Brain microvascular endothelial cell (primary cell): ENCODE measurements at places on chromosomes 5 and 9.

GRCh38 chr5:175688352-175689146, 30.7 kb downstream of the HRH2 start:
- DNase-seq: no peak

DNA sequence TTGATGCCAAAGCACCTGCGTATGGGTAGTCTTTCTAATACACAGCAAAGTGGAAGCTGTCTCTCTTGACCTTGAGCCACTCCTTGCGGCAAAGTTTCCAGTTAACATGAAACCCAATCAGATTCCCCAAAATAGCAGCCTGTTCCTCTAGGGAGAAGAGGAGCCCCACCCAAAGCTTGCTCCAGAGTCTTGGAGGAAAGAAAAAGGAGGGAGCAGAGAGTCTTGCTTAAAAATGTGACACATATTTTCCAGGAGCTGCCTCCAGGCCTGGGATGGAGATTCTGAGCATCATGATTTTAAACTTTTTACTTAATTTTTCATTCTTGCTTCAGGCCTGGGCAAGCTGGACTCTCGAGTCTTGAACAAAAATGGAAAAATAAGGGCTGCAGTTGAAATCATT, 223.5 kb upstream of the TNC start:
- no peak for DNase-seq

- DNase-seq: peak; percentile 56
These were observed 59.3 kb downstream of the DIAPH1 start for GRCh38 chr5:141559461-141559860.

DNA sequence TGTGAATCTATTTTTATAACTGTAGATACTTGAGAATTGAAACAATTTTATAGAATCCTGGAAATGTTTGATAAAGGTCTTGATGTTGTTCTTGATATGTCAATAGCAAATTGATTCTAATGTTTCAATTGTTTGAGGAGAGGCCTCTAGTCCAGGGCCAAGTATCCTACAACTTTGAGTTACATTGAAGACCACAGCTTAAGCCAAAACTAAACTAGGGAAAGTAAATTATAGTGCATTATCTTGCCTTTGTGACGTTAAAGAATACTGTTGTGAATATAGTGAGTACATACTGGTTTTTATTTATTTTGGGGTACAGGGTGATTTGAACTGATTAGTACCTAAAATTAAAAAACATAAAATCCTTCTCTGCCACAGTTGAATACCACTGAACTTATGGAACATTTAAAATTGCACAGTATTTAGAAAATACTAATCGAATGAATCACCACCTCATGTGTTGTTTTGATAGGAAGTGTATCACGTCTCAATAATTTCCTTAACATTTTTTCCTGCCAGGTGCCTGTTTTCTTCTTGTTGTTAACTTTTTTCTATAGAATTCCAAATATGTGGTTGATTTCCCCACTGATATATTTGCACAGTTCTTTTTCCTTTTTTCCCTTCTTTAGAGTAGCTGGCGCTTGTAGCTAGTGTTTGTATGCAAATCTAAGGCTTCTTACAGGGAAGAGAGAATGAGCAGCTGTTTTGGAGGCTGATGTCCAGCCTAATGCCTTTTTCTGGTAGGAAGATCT, 12.5 kb downstream of the ARHGEF28 start:
- peak; percentile 59 for DNase-seq

GRCh38 chr9:98994172-98995058, 50.7 kb downstream of the COL15A1 start:
- DNase-seq: no peak

DNA sequence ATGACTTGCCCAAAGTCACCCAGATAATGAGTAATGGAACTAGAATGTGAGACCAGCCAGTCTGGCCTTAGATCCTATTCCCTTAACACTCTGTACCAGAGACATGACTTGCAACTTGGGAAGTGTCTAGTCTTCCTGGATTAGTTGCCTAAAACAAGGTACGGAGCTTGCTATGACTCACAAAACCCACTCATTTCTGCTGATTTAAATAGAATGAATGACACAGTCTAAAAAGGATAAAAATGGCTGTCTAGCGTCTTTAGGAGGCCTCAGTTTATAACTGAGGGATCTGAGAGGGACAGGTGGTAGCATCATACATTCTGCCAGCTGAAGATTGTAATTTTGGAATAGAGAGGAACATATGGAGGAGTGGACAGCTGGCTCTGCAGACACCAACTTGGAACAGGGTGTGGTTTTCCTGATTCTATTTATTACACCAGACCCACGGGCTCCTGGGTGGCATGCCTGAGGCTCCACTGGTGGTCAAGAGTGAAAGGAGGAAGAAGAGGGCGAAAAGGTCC, 62.7 kb downstream of the ABLIM3 start:
- peak; percentile 47 for DNase-seq

DNA sequence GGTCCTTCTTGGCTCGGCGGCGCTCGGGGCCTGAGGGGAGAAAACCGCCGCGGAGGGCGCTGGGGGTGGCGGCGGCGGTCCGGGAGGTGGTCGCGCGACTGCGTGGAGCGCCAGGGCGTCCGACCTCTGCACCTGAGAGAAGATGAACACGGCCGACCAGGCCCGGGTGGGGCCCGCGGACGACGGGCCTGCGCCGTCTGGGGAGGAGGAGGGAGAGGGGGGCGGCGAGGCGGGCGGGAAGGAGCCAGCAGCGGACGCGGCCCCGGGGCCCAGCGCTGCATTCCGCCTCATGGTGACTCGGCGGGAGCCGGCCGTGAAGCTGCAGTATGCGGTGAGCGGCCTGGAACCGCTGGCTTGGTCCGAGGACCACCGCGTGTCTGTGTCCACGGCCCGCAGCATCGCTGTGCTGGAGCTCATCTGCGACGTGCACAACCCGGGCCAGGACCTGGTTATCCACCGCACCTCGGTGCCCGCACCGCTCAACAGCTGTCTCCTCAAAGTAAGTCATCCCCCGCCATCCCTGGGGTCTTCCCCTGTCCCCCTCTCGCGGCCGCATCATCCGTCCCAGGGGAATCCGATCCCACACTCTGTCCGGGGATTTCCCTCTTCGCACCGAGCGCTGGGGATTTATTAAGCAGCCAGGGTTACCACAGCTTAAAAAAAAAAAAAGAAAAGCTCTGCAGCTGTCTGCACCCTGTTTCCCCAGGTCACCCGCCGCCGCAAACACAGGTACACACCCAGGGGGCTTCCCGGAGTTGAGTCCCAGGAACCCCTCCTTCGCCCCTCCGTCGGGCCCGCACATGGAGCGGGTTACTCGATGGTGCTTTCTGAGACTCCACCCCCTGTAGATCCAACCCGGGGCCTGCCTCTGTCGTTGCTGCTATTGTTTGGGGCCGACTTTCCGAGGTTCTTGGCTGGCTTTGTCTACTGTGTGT, at the start of gene GTF3C4:
TSS of gene GTF3C4 (plus strand) at position 8 of the 935 bp plus-strand sequence. CDS start at position 143, 135 bp downstream.
- peak; percentile 14 for DNase-seq

DNA sequence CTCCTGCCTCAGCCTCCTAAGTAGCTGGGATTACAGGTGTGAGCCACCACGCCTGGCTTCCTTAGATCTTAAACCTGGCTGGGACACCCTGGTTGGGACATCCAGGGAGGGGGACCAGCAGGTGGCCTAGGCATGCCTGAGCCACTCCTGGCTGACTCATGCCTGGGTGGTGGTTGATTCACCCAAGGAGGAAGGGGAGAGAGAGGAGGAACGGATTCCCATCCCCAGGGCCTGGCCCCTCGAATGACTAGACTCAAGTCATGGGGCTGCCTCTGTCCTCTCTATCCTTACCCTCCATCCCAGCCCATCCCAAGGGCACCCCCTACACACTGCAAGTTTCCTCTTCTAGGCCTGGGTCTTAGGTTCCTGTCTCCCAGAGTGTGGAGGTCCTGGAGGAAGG, 12.7 kb downstream of the EEIG1 start:
- DNase-seq: no peak

DNA sequence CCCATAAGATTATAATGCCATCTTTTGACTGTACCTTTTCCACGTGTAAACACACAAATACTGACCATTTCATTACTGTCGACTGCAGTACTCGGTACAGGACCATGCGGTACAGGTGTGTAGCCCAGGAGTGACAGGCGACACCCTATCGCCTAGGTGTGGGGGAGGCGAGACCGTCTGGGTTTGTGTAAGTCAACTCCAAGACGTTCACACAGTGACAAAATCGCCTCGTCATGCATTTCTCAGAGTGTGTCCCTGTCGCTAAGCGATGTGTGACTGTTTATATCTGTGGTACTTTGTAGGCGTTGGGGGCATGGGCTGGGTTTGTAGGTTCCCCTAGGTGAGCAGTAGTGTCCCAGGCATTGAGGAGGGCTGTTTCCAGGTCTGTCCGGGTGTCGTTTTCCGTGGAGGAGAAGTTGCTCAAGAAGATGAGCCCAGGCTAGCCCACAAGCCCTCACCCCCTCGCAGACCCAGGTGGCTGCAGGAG, 20.3 kb downstream of the NEK6 start:
- DNase-seq: no peak

DNA sequence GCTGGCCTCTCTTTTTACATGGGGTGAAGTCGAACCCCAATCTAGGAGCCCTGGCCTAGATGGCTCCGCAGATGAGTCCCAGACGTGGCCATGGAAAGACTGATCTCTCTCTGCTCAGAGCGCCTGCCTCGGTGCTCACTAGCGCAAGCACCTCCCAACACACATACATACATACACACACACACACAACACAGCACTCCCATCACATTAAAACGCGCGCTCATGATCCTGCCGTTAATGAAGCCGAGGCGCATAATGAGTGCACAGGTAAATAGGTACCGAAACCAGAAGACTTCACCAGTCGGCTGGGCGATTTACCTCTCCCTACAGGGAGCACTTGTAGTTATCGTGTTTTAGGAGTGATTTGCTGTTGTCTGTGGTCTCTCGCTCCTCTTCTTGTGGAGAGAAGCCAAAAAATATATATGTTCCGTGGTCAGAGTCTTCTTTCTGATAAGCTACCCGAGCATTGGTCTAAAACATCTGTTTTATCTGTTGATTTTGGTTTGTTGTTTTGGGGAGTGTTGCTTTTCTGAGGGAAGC, 207.7 kb downstream of the MEF2C start:
- no peak for DNase-seq

- peak; percentile 97 for DNase-seq
These were observed 6.5 kb downstream of the GLIS3 start for GRCh38 chr9:4293293-4293941.

GRCh38 chr9:98654247-98654646, 54.5 kb downstream of the GABBR2 start:
- no peak for DNase-seq

DNA sequence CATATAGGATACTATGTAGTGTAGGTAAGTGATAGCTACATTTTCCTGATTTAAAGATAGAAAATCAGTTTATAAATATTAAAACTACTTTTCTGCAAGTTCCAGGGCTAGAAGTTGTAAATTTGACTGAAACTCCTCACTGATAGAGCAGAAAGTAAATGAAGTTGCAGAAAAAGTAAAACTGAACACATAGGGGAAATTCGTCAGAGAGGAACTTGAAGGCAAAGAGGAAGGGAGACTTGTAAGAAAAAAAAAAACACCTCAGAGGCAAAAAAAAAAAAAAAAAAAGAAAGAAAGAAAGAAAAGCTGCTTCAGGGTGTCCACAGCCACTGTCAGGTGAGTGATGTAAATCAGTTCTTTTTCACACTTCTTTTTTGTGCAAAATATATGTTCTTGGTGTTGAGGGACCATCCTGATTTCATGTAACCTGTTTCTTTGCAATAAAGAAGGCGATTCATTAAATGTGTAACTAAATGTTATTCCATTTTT, 336.2 kb upstream of the ZNF462 start:
- DNase-seq: no peak

DNA sequence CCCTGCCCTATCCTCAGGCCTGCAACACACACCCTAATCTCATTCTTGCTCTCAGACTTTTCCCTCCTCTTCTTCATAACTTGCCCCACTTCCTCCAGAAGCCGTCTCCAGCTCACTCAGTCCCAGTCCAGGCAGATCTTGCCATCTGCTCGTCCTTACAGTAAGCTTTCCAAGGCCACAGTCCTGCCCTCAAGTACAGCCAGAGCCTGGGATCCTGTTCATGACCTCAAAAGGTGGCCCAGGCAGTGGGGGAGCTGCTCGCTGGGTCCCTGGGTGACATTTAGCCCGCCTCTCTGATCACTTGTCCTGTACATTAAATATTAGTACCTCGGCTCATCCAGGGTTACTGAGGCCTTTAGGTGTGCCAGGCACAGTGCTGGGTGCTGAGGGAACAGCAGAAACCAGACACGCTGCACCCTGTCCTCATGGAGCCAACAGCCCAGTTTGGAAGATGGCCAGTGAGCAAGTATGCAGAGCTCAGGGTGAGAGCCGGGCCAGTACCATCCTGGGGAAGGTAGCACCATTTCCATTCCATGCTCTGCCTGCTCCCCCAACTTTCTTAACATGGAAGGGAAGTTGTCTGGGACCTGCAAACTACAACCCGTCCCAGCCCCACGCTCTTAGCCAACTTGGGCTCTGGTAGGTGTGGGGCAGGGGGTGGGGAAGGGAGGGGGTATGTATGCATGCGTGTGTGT, 100.4 kb downstream of the C5orf15 start:
- no peak for DNase-seq

DNA sequence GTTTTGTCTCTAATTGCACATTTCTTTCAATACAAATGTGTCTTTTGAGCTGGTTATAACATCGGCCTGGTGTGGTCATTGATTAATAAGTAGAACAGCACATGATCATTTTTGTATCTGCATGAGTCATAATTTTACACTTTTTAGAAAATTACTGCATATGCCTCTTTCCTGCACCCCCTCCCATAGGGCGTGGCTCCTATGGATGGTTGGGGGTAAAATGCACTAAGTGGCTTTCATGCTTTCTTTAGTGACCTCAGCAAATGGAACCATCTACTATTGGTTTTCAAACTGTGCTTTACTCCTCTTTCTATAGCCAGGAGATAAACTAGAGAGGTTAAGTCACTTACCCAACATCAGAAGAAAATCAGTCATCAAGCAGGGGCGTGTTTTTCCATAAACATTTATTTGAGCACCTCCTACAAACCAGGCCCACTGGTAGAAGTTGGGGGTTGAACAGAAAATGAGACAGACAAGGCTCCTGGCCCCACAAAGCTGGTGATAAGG, 3.8 kb downstream of the ANXA6 start:
- DNase-seq: no peak

DNA sequence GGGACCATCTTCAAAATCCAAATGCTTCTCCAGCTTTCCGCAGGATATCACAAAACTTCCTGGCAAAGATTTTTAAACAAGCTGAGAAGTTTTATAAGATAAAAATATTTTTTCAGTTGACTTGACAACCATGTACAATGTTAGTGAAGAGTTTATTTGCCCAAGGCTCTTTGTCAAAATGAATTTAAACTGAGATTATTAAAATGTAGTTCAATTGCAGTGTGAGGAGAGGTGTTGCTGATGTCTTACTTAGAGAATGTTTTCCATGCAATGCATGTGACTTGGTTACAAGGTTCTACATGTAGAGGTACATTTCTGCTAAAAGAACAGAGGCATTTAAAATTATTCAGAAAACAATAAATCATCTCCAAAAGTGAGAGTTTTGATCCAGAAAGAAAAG, 131.4 kb upstream of the MINAR2 start:
- DNase-seq: no peak

- DNase-seq: no peak
These were observed 1.1 kb downstream of the CRAT start for GRCh38 chr9:129109537-129109903.

- DNase-seq: no peak
These were observed 2.2 kb downstream of the BTNL3 start for GRCh38 chr5:180990882-180991242.
